Liver (tissue), 10 donors: ENCODE measurements at places on chromosomes 5 and 9. TPM values are rescaled to one million over a fixed set of nuclear protein-coding genes. Genes with fewer than 3 reads are reported as not detected.
A peak's percentile ranks its signal among the peaks of the same experiment; 100 is the strongest.

DNA sequence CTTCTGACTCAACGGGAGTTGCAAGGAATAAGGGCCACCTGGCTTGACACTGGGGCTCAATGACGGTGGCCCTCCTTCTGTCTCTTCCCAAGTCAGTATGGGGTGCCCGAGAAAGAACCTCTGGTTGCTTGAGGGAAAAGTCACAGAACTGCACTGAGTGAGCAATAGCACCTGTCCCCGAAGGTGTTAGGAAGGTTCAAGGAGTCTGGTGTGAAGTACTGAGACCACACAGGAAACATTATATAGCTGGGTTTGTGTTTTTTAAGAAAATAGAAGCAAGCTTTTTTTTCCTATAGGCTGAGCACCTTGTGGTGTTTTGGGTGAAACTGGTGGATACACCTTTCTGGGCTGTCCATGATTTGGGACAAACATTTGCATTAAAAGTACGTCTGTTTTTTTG, 62.9 kb downstream of the SPIN1 start:
- no peaks in the 10 kb centered on the region for H3K27me3 ChIP-seq
- H3K4me3 ChIP-seq, result no peak overlapping the region
- H3K27ac ChIP-seq, result no peak overlapping the region
- peaks cover 10% of the 10 kb centered on the region for H3K36me3 ChIP-seq
- no peaks in the 10 kb centered on the region for H3K4me1 ChIP-seq

GRCh38 chr9:119003882-119004617, 365.2 kb downstream of the BRINP1 start:
- DNase-seq, result no peak
- H3K36me3 ChIP-seq, result no peaks in the 10 kb centered on the region
- H3K27me3 ChIP-seq, result no peaks in the 10 kb centered on the region
- no peaks in the 10 kb centered on the region for H3K4me1 ChIP-seq

DNA sequence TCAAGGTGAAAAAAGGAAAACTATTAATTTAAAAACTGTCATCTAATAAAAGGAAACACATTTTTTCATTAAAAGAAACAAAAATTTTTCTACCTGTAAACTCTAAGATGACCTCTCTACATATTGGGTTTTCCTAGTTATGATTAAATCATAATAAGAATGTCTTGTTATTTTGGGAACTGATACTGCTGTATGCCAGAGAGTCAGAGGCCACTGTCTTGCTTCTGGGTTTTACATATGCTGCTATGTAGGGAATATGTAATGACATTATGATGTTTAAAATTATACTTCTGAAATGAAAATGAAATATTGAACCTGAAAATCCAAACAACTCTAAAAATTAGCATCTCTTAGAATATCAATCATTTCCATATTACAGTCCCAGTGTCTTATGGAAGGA, 63.7 kb downstream of the FEM1C start:
- H3K4me3 ChIP-seq, result no peak overlapping the region
- no peaks in the 10 kb centered on the region for H3K4me1 ChIP-seq
- no peaks in the 10 kb centered on the region for H3K27me3 ChIP-seq
- no peak for DNase-seq
- H3K27ac ChIP-seq, result no peak overlapping the region

GRCh38 chr5:80487444-80487828, 464 bp upstream of the FAM151B start:
- H3K36me3 ChIP-seq, result no peaks in the 10 kb centered on the region
- no peaks in the 10 kb centered on the region for H3K4me1 ChIP-seq
- no peak for DNase-seq
- peak overlapping the region; percentile 51 for H3K4me3 ChIP-seq

- no peak overlapping the region for H3K4me3 ChIP-seq
- H3K27ac ChIP-seq, result no peak overlapping the region
- no peaks in the 10 kb centered on the region for H3K27me3 ChIP-seq
- no peak for DNase-seq
- no peaks in the 10 kb centered on the region for H3K36me3 ChIP-seq
Observed at GRCh38 chr9:631596-631995, 209.9 kb upstream of the DMRT1 start.

- no peaks in the 10 kb centered on the region for H3K4me1 ChIP-seq
- H3K27me3 ChIP-seq, result no peaks in the 10 kb centered on the region
- H3K36me3 ChIP-seq, result no peaks in the 10 kb centered on the region
- no peak overlapping the region for H3K27ac ChIP-seq
- no peak for DNase-seq
Observed at GRCh38 chr5:2332521-2332920, 419.0 kb downstream of the IRX2 start.

DNA sequence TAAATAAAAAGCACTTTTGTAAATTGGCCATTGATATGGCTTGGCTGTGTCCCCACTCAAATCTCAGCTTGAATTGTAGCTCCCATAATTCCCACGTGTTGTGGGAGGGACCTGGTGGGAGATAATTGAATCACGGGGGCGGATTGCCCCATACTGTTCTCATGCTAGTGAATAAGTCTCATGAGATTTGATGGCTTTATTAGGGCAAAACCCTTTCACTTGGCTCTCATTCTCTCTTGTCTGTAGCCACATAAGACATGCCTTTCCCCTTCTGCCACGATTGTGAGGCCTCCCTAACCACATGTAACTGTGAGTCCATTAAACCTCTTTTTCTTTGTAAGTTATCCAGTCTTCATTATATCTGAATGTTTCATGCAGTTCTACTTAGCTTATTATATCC, 153.2 kb downstream of the TARS1 start:
- H3K36me3 ChIP-seq, result no peaks in the 10 kb centered on the region
- no peak overlapping the region for H3K4me3 ChIP-seq
- no peak for DNase-seq
- H3K27ac ChIP-seq, result no peak overlapping the region
- H3K27me3 ChIP-seq, result no peaks in the 10 kb centered on the region
- H3K4me1 ChIP-seq, result no peaks in the 10 kb centered on the region

- no peaks in the 10 kb centered on the region for H3K36me3 ChIP-seq
- H3K4me3 ChIP-seq, result no peak overlapping the region
- no peaks in the 10 kb centered on the region for H3K27me3 ChIP-seq
Observed at GRCh38 chr5:86768699-86769202, 151.0 kb downstream of the COX7C start.

- no peak overlapping the region for H3K27ac ChIP-seq
- no peaks in the 10 kb centered on the region for H3K27me3 ChIP-seq
- H3K4me1 ChIP-seq, result peaks cover 7% of the 10 kb centered on the region
- DNase-seq, result no peak
Observed at GRCh38 chr9:121069396-121069795, 5.4 kb upstream of the CNTRL start.

GRCh38 chr5:124238350-124238749, 508.1 kb downstream of the ZNF608 start:
- no peak overlapping the region for H3K4me3 ChIP-seq
- no peaks in the 10 kb centered on the region for H3K4me1 ChIP-seq
- no peaks in the 10 kb centered on the region for H3K36me3 ChIP-seq
- no peaks in the 10 kb centered on the region for H3K27me3 ChIP-seq
- no peak for DNase-seq

DNA sequence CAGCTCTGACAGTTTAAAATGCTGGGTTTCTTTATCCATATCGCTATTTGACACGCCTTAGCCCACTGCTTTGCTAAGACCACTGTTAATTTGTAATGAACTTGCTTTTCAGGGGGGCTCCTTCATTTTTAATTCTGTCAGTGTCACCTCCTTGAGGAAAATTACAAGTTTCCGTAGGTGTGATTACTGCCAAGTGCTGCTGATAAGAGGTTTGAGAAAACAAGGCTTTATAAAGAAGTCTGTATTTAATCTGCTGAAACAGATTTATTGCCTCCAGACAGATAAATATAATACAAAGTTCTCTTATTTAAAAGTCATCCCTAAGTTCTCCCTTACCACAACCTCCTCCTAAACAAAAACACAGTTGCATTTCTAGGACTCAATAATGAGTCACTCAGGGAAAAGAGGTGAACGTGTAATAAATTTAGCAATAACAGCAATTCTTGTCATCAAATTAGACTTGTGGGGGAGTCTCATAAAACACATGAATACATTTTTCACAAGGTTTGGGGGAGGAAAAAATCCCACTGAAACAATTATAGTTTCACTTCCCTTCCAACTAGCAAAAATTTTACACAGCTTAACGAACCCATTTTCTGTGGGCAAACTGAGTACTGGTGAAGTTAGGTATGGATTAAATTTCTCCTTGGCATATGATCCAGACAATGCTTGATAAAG, 72.8 kb downstream of the MAPKAP1 start:
- H3K36me3 ChIP-seq, result no peaks in the 10 kb centered on the region
- H3K27me3 ChIP-seq, result no peaks in the 10 kb centered on the region
- no peak for DNase-seq
- H3K4me1 ChIP-seq, result peaks cover 18% of the 10 kb centered on the region
- H3K4me3 ChIP-seq, result no peak overlapping the region

GRCh38 chr5:178649580-178649979, 22.7 kb upstream of the CLK4 start:
- H3K27ac ChIP-seq, result no peak overlapping the region
- no peaks in the 10 kb centered on the region for H3K36me3 ChIP-seq
- no peaks in the 10 kb centered on the region for H3K4me1 ChIP-seq
- no peak overlapping the region for H3K4me3 ChIP-seq
- no peak for DNase-seq

DNA sequence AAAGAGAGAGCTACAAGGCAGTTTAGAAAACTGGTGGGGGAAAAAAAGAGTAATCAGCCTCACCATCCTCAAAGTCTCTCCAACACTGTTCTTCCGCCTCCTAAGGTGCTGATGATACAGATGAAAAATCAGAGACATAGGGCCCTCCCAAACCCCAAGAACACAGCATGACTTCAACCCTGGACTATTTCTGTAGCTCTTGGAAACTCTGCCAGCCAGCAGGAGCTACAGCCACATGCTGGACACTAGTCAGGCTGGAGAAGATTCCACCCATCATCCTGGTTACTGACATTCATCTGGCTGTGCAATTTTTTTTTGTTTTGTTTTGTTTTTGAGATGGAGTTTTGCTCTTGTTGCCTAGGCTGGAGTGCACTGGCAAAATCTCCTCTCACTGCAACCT, 42.4 kb downstream of the OXCT1 start:
- no peaks in the 10 kb centered on the region for H3K36me3 ChIP-seq
- no peaks in the 10 kb centered on the region for H3K27me3 ChIP-seq
- no peak for DNase-seq
- H3K27ac ChIP-seq, result no peak overlapping the region
- no peak overlapping the region for H3K4me3 ChIP-seq

DNA sequence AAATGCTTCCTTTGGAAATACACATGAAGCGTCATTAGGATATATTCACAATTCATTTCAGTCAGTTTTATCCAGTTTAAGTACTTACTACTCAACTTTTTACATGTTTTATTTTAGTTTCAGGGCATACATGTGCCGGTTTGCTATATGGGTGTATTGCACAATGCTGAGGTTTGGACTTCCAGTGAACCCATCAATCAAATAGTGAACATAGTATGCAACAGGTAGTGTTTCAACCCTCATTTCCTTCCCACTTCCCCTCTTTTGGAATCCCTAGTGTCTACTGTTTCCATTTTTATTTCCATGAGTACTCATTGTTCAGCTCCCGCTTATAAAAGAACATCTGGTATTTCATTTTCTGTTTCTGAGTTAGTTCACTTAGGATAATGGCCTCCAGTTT, 74.7 kb downstream of the TMEM161B start:
- no peak for DNase-seq
- no peak overlapping the region for H3K27ac ChIP-seq
- peaks cover 8% of the 10 kb centered on the region for H3K36me3 ChIP-seq

DNA sequence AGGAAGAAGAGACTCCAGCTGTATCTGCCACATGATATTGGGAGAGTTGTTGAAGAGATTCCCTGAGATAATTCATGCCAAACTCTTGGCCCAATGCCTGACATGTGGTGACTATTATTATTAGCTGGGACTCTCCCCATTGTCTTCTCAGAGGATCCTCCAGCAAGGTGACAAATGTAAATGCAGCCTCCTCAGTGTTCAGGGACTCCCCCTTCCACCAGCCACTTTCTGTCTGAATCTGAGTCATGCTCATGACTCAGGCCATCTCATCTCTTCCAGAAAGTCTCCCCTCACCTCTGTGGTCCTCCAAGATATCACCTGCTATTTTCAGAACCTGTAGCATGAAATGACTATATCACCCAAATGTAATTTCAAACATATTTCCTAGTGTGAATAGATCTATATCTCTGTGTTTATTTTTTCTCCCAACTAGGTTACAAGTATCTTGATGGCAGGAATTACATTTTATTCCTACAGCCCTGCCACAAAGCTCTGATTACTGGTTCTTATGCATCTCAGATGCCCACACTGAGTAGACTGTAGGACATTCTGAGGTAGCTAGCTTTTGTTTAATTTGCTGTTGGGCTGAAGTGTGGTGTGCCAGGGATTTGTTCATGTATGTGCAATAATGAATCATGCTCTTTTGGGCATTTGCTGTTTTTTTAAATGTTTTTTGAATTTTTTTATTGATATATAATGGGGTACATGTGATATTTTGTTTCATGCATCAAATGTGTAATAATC, 126.6 kb upstream of the IL12B start:
- no peaks in the 10 kb centered on the region for H3K4me1 ChIP-seq
- no peak overlapping the region for H3K27ac ChIP-seq
- no peak overlapping the region for H3K4me3 ChIP-seq
- H3K27me3 ChIP-seq, result no peaks in the 10 kb centered on the region

DNA sequence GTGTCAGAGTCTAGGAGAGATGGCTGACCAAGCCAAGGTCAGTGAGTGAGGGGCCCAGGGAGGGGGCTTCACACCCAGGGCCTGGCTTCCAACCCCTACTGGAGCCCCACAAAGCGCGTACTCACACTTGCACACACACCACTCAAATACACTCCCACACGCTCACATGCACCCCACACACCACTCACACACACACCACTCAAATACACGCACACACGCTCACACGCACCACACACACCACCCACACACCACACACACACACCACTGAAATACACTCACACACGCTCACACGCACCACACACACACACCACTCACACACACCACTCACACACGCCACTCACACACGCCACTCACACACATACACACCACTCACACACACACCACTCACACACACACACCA, 5.7 kb upstream of the ASB6 start:
- no peak for DNase-seq
- no peak overlapping the region for H3K4me3 ChIP-seq
- H3K4me1 ChIP-seq, result no peaks in the 10 kb centered on the region

GRCh38 chr9:21933281-21933680, 60.9 kb downstream of the CDKN2A start:
- no peaks in the 10 kb centered on the region for H3K36me3 ChIP-seq
- no peak overlapping the region for H3K4me3 ChIP-seq
- H3K27ac ChIP-seq, result no peak overlapping the region
- no peaks in the 10 kb centered on the region for H3K4me1 ChIP-seq
- DNase-seq, result no peak

GRCh38 chr9:30630459-30630858, 1754.0 kb upstream of the ACO1 start:
- no peak for DNase-seq
- peaks cover 6% of the 10 kb centered on the region for H3K4me1 ChIP-seq
- H3K27me3 ChIP-seq, result no peaks in the 10 kb centered on the region
- H3K4me3 ChIP-seq, result no peak overlapping the region
- no peaks in the 10 kb centered on the region for H3K36me3 ChIP-seq
- H3K27ac ChIP-seq, result no peak overlapping the region

LHX3 gene
- total RNA-seq, result not detected

CCDC69 gene
- 11.9 TPM for total RNA-seq

PRLR gene
- total RNA-seq, result 44.5 TPM

KCNV2 gene
- not detected for total RNA-seq

WDR55 gene
- 18.2 TPM for total RNA-seq

ASS1 gene
- 396 TPM for total RNA-seq

NTRK2 gene
- total RNA-seq, result 1.4 TPM
